ENCODE measurements at places on chromosomes 11 and 22. TPM values are rescaled to one million over a fixed set of nuclear protein-coding genes. Genes with fewer than 3 reads are reported as not detected.

The MOGAT2 gene
- total RNA-seq = not detected

The TH gene
- total RNA-seq = 8.5 TPM

The TCN2 gene
- total RNA-seq = 22.6 TPM

The CNIH2 gene
- total RNA-seq = 94.8 TPM

The SLC22A12 gene
- not detected for total RNA-seq

The APOBEC3F gene
- 1.2 TPM for total RNA-seq

The SLC17A6 gene
- 134 TPM for total RNA-seq

The FOLR2 gene
- 10.8 TPM for total RNA-seq

The H19 gene
- 9.5 TPM for total RNA-seq

All from diencephalon (tissue), 1 donor.